Thyroid gland (tissue), 4 donors: ENCODE measurements at places on chromosomes 2 and 18. TPM values are rescaled to one million over a fixed set of nuclear protein-coding genes. Genes with fewer than 3 reads are reported as not detected.

The GRHL1 gene
- 8.6 TPM for total RNA-seq

The SSB gene
- total RNA-seq = 157 TPM

The ALPP gene
- total RNA-seq = not detected

- H3K36me3 ChIP-seq = no peaks in the 10 kb centered on the region
- H3K27me3 ChIP-seq = no peaks in the 10 kb centered on the region
- DNase-seq = peak; percentile 77
- H3K27ac ChIP-seq = peak overlapping the region; percentile 99
- H3K4me1 ChIP-seq = peaks cover 70% of the 10 kb centered on the region
Measured at GRCh38 chr2:85741833-85742455, 11.8 kb upstream of the ATOH8 start.

DNA sequence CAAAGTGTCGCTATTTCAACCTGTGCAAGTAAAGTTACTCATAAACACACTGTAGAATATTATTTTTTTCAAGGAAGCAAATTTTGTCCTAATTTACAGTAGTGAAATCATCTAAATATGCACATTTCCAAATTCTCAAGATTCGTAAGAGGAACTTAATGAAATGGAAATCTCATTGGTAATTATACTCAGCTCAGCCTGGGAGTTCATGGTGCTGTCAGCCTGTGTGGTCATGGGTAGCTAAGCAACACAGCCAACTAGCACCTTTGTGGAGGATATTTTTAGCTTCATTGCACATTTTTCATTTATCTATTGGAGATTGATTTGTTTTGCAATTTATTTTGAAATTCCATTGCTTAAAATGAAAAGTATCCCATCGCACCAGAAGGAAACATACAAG is 975.7 kb upstream of the ZEB2 start:
- H3K27me3 ChIP-seq = no peaks in the 10 kb centered on the region
- H3K4me3 ChIP-seq = no peak overlapping the region
- no peaks in the 10 kb centered on the region for H3K36me3 ChIP-seq
- H3K27ac ChIP-seq = no peak overlapping the region

GRCh38 chr18:74895686-74896085 is 298.0 kb downstream of the ZNF407 start:
- no peaks in the 10 kb centered on the region for H3K27me3 ChIP-seq
- H3K4me1 ChIP-seq = peaks cover 6% of the 10 kb centered on the region
- no peak overlapping the region for H3K4me3 ChIP-seq
- H3K27ac ChIP-seq = no peak overlapping the region
- DNase-seq = no peak

DNA sequence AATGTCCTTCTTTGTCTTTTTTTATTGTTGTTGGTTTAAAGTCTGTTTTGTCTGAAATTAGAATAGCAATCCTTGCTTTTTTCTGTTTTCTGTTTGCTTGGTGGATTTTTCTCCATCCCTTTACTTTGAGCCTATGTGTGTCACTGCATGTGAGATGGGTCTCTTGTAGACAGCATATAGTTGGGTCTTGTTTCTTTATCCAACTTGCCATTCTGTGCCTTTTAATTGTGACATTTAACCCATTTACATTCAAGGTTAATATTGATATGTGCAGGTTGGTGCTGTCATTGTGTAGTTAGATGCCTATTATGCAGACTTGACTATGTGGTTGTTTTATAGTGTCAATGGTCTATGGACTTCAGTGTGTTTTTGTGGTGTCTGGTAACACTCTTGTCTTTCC is 197.5 kb upstream of the FN1 start:
- no peaks in the 10 kb centered on the region for H3K4me1 ChIP-seq
- no peak overlapping the region for H3K4me3 ChIP-seq
- no peak overlapping the region for H3K27ac ChIP-seq
- DNase-seq = no peak
- no peaks in the 10 kb centered on the region for H3K27me3 ChIP-seq
- H3K36me3 ChIP-seq = no peaks in the 10 kb centered on the region

DNA sequence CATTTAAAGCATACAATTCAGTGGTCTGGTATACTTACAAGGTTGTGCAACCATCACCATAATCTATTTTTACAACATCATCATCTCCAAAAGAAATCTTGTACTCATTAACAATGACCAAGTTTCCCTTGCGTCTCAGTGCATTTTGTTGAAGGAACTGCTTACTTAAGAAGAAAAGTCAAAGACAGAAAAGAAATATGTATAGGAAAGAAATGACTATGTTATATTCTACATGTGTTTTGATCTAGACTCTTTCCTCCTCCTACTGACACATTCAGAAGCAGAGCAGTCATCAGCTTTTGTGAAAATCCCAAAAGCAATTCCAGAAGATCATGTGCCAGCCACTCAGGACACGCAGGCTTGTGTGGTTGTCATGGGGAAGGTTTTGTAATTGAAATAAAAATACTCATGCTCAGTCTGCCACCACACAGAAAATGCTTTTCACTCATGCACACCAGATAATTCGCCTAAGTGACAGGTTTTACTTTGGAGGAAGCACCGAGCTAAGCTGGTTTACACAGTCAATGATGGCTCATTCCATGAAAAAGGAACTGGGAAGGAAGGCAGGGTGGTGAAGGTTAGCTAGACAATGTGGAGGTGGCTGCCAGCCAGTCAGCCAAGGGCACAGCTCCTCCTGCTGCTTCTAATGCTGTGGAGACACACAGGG is 158.5 kb upstream of the REV1 start:
- no peaks in the 10 kb centered on the region for H3K27me3 ChIP-seq
- no peak for DNase-seq
- no peak overlapping the region for H3K27ac ChIP-seq
- no peaks in the 10 kb centered on the region for H3K36me3 ChIP-seq

DNA sequence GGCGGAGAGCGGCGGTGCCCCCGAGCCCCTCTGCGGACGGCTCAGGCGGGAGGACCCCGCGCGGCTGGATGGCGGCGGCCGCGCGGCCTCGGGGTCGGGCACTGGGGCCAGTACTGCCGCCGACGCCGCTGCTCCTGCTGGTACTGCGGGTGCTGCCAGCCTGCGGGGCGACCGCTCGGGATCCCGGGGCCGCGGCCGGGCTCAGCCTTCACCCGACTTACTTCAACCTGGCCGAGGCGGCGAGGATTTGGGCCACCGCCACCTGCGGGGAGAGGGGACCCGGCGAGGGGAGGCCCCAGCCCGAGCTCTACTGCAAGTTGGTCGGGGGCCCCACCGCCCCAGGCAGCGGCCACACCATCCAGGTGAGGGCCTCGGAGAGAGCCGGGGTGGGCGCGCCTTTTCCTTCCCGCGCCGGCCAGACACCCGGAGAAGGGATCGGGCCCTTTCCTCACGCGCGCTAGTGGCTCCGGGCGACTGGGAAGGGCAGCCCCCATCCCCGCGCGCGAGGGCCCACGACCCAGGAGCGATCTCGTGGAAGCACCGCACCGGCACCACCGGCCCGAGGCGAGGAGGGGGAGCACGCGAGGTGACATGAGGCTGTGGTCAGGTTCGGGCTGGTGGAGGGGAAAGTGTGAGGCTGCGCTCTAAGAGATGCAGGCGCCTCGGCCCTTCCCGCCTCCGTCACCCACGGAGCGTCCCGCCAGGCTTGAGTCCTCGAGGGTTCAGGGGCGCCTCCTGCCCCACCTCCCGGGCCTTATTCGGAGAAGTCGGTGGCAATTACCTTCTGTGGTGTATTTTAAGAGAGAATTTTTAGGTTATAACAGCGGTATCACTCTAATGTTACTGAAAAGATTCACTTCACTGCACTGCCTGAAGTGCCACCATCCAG is 607 bp downstream of the LAMA3 start:
- no peak overlapping the region for H3K27ac ChIP-seq
- no peaks in the 10 kb centered on the region for H3K27me3 ChIP-seq
- no peaks in the 10 kb centered on the region for H3K36me3 ChIP-seq
- H3K4me1 ChIP-seq = peaks cover 17% of the 10 kb centered on the region
- H3K4me3 ChIP-seq = no peak overlapping the region

- no peak overlapping the region for H3K4me3 ChIP-seq
- H3K4me1 ChIP-seq = no peaks in the 10 kb centered on the region
- no peaks in the 10 kb centered on the region for H3K36me3 ChIP-seq
- H3K27ac ChIP-seq = no peak overlapping the region
Measured at GRCh38 chr2:122191331-122191730, 435.9 kb downstream of the TSN start.

- H3K36me3 ChIP-seq = no peaks in the 10 kb centered on the region
- no peak for DNase-seq
- H3K27ac ChIP-seq = no peak overlapping the region
- no peak overlapping the region for H3K4me3 ChIP-seq
Measured at GRCh38 chr18:67243799-67244587, 272.5 kb downstream of the DSEL start.

GRCh38 chr2:36670881-36671595 is 25.5 kb upstream of the VIT start:
- no peak overlapping the region for H3K4me3 ChIP-seq
- no peaks in the 10 kb centered on the region for H3K36me3 ChIP-seq
- no peak for DNase-seq
- H3K27me3 ChIP-seq = no peaks in the 10 kb centered on the region
- no peaks in the 10 kb centered on the region for H3K4me1 ChIP-seq

GRCh38 chr2:101111262-101111838 is 39.8 kb downstream of the TBC1D8 start:
- H3K4me3 ChIP-seq = no peak overlapping the region
- no peak overlapping the region for H3K27ac ChIP-seq
- H3K36me3 ChIP-seq = no peaks in the 10 kb centered on the region
- DNase-seq = no peak
- H3K27me3 ChIP-seq = no peaks in the 10 kb centered on the region
- peaks cover 38% of the 10 kb centered on the region for H3K4me1 ChIP-seq
